ENCODE measurements at places on chromosomes 5 and 9. TPM values are rescaled to one million over a fixed set of nuclear protein-coding genes. Genes with fewer than 3 reads are reported as not detected.

Gene TEX48
- not detected for total RNA-seq

Gene CTXN3
- not detected for total RNA-seq

Gene PAM
- 56.6 TPM for total RNA-seq

Gene SHC3
- total RNA-seq: under 0.01 TPM

Gene PIP5KL1
- total RNA-seq: 4.7 TPM

Gene RMRP
- total RNA-seq: 3,234 TPM

Gene ADAMTS2
- total RNA-seq: not detected

Gene MSX2
- total RNA-seq: 4.0 TPM

Gene IFNA2
- total RNA-seq: not detected

Gene MGAT4B
- 121 TPM for total RNA-seq

Gene EMB
- 66.2 TPM for total RNA-seq

Gene CEP72
- total RNA-seq: 11.5 TPM

Gene KCNN2
- total RNA-seq: 0.14 TPM

Gene HTR1A
- total RNA-seq: not detected

Gene SMIM33
- total RNA-seq: not detected

Gene KCNIP1
- total RNA-seq: not detected

Gene C1QTNF2
- total RNA-seq: 0.25 TPM

Gene AHRR
- total RNA-seq: 0.18 TPM

Gene ASB6
- total RNA-seq: 23.2 TPM

Gene ZNF366
- not detected for total RNA-seq

Gene TPD52L3
- not detected for total RNA-seq

Gene THBS4
- total RNA-seq: 1.1 TPM

Gene RANBP3L
- not detected for total RNA-seq

Gene KCNT1
- total RNA-seq: not detected

Gene CATSPER3
- total RNA-seq: 0.10 TPM

Gene CACNA1B
- 0.03 TPM for total RNA-seq

Gene PTGER4
- 7.3 TPM for total RNA-seq

Gene HTR4
- total RNA-seq: not detected

Gene GNE
- total RNA-seq: 14.6 TPM

Gene TAF1L
- not detected for total RNA-seq

Gene PCDHB4
- not detected for total RNA-seq

Gene MLANA
- not detected for total RNA-seq

Gene GRAMD2B
- total RNA-seq: 21.5 TPM

Gene SLC46A2
- total RNA-seq: not detected

Gene LHFPL2
- 22.5 TPM for total RNA-seq

Gene CDH9
- not detected for total RNA-seq

Gene PRLR
- total RNA-seq: 0.07 TPM

Gene TSC1
- total RNA-seq: 22.7 TPM

Gene FAM221B
- not detected for total RNA-seq

Gene UNC13B
- total RNA-seq: 15.1 TPM

Gene ANKRD31
- total RNA-seq: 0.10 TPM

Gene ROR2
- 2.0 TPM for total RNA-seq

Gene FGF10
- total RNA-seq: not detected

Gene SETD9
- total RNA-seq: 5.5 TPM

Gene OTP
- not detected for total RNA-seq

Gene PAEP
- not detected for total RNA-seq

Gene OLFM1
- 0.07 TPM for total RNA-seq

Gene TAL2
- not detected for total RNA-seq

Gene WWC1
- 37.9 TPM for total RNA-seq

Gene HRCT1
- total RNA-seq: 0.34 TPM

Gene NTNG2
- 0.03 TPM for total RNA-seq

Gene NMUR2
- total RNA-seq: not detected
